Natural killer cell (primary cell): ENCODE measurements at places on chromosomes 13 and 19. TPM values are rescaled to one million over a fixed set of nuclear protein-coding genes. Genes with fewer than 3 reads are reported as not detected.

DNA sequence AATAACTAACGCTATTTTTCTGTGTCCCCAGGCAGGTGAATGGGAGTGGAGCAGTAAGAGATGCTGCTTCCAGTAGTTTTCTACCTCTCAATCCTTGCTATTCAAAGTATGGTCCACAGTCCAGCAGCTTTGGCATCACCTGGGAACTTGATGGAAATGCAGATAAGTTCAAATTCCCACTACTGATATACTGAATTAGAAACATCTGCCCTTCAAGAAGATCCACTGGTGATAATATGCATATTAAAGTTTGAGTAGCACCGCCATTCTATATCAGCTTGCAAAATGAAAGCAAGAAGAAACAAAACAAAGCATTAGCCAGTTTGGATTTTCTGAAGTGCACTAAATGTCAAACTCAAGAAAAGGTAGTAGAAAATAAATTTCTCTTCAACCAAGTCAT, 906.2 kb upstream of the PCDH20 start:
- H3K36me3 ChIP-seq: no peaks in the 10 kb centered on the region
- no peak overlapping the region for H3K27ac ChIP-seq
- no peak overlapping the region for H3K4me3 ChIP-seq
- H3K4me1 ChIP-seq: no peaks in the 10 kb centered on the region

DNA sequence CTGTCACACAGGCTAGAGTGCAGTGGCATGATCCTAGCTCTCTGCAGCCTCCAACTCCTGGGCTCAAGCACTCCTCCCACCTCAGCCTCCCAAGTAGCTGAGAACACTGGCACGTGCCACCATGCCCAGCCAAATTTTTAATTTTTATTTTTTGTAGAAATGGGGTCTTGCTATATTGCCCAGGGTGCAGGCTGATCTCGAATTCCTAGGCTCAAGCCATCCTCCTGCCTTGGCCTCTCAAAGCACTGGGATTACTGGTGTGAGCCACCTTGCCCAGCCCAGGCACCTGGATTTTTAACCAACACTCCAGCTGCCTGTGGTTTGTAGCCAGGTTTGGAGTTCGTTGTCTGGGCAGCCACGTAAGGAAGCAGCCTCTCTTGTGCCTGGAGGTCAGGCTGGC, 9.3 kb upstream of the PEPD start:
- no peak for DNase-seq
- H3K4me1 ChIP-seq: no peaks in the 10 kb centered on the region
- no peak overlapping the region for H3K4me3 ChIP-seq
- H3K27me3 ChIP-seq: no peaks in the 10 kb centered on the region
- no peaks in the 10 kb centered on the region for H3K36me3 ChIP-seq

GRCh38 chr13:50080911-50081678, 65.9 kb downstream of the KCNRG start:
- H3K27ac ChIP-seq: peak overlapping the region; percentile 93
- DNase-seq: peak; percentile 56
- H3K4me3 ChIP-seq: peak overlapping the region; percentile 79
- H3K36me3 ChIP-seq: no peaks in the 10 kb centered on the region
- peaks cover 2% of the 10 kb centered on the region for H3K27me3 ChIP-seq

Gene KCNN4
- total RNA-seq: 1.4 TPM

DNA sequence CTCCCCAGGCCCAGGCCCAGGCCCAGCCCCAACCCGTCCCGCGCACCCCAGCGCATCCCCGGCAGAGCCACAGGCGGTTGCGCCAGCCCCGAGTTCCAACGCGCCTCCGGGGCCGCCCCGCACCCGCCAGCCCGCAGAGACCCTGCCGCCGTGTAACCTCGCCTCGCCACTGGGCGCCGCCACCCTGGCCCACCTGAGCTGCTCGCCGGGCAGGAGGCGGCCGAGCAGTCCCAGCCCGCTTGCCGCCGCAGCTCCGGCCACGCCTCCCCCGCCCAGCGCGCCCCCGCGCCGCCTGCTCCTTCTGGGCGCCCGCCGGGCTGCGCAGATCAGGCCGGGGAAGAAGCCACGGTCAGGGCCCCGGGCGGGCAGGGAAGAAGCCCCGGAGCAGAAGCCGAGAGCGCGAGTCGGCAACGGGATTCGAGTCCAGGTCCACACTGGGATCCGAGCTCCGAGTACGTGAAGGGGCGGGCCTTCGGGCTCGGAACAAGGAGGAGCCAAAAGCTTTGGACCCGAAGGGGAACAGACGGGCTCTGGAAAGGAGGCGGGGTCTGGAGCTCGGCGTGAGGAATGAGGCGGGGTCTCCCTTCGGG, at the start of gene MBOAT7:
MBOAT7 (minus strand) TSS at position 436 of the 590 bp plus-strand sequence. CDS start 1,072 bp downstream, outside the sequence.
- H3K4me1 ChIP-seq: peaks cover 23% of the 10 kb centered on the region
- peak within 1 kb of the TSS; percentile 98 for H3K27ac ChIP-seq
- no peak for DNase-seq
- peak within 1 kb of the TSS; percentile 92 for H3K4me3 ChIP-seq
- H3K27me3 ChIP-seq: no peaks in the 10 kb centered on the region

- no peak overlapping the region for H3K27ac ChIP-seq
- no peaks in the 10 kb centered on the region for H3K27me3 ChIP-seq
- H3K36me3 ChIP-seq: no peaks in the 10 kb centered on the region
These were observed 6.0 kb upstream of the BSG start for GRCh38 chr19:566403-566802.

Gene LILRB2
- 4.6 TPM for total RNA-seq
